ENCODE measurements at places on chromosomes 6 and 20. TPM values are rescaled to one million over a fixed set of nuclear protein-coding genes. Genes with fewer than 3 reads are reported as not detected.
A peak's percentile ranks its signal among the peaks of the same experiment; 100 is the strongest.

DNA sequence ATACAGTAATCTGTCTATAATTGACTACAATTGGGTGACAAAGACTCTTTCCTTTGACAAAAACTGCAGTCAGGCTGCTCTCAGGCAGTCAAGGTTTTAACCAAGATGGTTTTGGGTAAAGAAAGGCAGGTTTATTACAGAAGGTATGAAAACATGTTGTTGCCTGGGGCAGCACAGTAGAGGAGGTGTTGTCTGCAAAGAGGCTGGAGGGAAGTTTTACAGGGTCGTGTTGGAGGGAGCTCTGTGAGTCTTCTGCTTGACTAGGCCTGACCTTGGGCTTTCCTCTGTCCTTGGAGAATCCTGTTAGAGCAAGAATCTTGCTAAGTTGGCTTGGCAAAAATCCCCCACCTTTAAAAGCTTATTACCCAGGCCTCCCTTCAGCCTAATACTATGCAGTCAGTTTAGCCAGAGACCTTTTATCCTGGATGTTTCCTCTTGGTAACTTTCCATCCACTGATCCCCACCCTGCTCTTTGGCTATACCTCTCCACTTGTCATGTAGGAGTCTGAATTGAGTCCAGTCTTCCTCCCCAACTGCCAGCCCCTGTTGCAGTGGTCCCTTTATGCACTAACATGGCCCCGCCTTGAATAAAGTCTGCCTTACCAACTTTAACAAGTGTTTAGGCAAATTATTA lies 143.0 kb upstream of the SLC22A16 start:
- H3K27me3 ChIP-seq = no peaks in the 10 kb centered on the region
- H3K36me3 ChIP-seq = peaks cover 7% of the 10 kb centered on the region
- peaks cover 11% of the 10 kb centered on the region for H3K4me1 ChIP-seq

DNA sequence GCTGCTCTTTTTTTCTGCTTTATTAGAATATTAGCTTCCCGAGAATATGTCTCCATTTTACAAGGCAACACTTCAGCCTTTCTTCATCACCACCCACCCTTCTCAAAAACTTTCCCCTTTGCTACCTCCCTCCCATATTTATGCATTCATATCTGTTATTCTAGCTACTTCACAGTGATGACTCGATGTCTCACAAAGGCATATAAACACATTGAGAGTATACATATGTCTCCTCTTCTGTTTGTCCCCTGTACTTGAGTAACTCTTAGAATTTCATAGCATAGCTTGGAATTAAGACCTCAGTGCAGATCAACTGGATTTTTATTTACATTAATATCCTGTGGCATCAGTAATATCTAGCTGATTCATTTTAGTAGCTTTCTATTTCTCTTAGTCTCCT lies 6.5 kb downstream of the RNF144B start:
- no peak for DNase-seq
- H3K36me3 ChIP-seq = no peaks in the 10 kb centered on the region
- no peak overlapping the region for H3K27ac ChIP-seq

The CFAP61 gene
- 0.41 TPM for total RNA-seq

- DNase-seq = no peak
- H3K27ac ChIP-seq = no peak overlapping the region
- H3K27me3 ChIP-seq = no peaks in the 10 kb centered on the region
- no peaks in the 10 kb centered on the region for H3K36me3 ChIP-seq
Observed at GRCh38 chr6:146664871-146665360, 66.1 kb downstream of the ADGB start.

DNA sequence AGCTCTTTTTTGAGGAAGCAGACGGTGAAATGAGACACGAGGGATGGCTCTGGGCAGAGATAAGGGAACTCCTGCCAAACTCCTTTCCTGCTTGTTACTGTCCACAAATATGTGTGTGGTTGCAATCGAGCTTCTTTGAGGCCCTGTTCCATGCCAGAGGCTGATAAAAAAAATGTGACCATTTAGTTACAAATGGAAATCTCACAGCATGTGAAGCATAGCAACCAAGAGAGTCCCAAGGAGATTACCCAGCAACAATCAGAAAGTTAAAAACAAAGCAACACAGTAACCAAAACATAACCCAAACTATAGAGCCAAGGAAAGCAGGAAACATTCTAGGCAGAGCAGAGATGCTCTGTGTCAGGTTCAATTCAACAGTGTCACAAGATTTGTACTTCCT lies 35.4 kb upstream of the HMGN3 start:
- no peaks in the 10 kb centered on the region for H3K36me3 ChIP-seq
- no peaks in the 10 kb centered on the region for H3K4me1 ChIP-seq
- H3K27ac ChIP-seq = no peak overlapping the region

The NDUFAF4 gene
- total RNA-seq = 51.2 TPM

The HCRTR2 gene
- total RNA-seq = not detected

GRCh38 chr20:33984182-33984719 lies 9.5 kb upstream of the RALY start:
- no peaks in the 10 kb centered on the region for H3K36me3 ChIP-seq
- H3K4me1 ChIP-seq = no peaks in the 10 kb centered on the region
- H3K27me3 ChIP-seq = no peaks in the 10 kb centered on the region
- no peak overlapping the region for H3K4me3 ChIP-seq
- H3K27ac ChIP-seq = no peak overlapping the region

DNA sequence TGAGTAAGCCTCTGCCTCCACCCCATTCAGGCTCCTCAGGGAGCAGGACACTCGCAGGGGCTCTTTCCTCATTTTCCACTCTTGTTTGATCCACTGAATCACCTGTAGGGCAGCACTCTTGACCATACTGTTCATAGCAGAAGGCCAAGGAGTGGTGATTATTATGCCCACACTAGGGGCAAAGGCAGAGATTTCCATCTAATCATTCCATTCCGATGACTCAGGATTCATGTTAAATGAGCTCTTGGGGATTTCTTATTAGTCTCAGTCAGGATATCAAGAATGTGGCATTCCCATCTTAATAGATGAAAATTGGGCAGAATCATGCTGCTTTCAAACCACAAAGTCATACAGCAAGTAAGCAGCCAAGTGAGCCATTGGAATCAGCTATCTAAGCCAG lies 101.9 kb upstream of the MOCS1 start:
- H3K4me1 ChIP-seq = no peaks in the 10 kb centered on the region
- H3K27ac ChIP-seq = no peak overlapping the region
- no peaks in the 10 kb centered on the region for H3K36me3 ChIP-seq
- H3K4me3 ChIP-seq = no peak overlapping the region
- no peaks in the 10 kb centered on the region for H3K27me3 ChIP-seq
- DNase-seq = no peak

GRCh38 chr20:34375977-34376430 lies 12.9 kb downstream of the ITCH start:
- peaks cover 15% of the 10 kb centered on the region for H3K4me1 ChIP-seq
- H3K27ac ChIP-seq = no peak overlapping the region
- no peak overlapping the region for H3K4me3 ChIP-seq
- no peaks in the 10 kb centered on the region for H3K27me3 ChIP-seq
- H3K36me3 ChIP-seq = no peaks in the 10 kb centered on the region
- no peak for DNase-seq

DNA sequence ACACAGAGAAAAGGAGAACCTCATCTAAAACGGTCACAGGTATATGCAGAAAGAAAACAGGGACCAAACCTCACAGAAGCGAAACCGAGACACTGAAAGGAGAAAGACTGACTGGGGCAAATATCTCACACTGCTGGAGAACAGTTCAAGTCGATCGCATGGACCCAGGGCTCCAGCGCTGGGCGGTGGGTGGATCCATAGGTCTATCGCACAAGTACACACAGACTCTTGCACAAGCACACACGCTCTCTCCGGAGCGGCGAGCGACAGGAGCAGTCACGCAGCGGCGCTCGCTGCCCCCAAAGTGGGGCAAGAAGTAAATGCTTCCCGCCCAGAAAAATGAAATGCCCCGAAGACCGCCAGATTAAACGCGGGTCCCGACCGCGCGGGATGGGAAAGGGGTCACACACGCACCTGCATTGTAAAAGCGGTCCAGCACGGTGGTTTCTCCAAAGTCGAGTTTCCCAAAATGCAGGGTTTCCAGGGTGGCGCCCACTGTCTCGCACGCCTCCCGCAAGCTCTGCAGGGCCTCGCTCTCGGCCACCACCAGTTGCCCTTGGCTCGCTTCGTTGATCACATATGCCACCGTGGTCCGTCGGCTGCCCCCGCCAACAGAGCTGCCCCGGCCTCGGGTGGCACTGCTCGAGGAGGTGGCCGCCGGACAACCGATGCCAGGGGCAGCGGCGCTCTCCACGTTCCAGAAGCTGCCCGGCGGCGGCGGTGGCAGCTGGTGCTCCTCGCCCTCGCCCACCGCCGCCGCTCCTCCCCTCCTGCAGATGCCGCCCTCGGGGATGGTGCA lies 782 bp downstream of the MAP3K5 start:
- no peaks in the 10 kb centered on the region for H3K27me3 ChIP-seq
- peaks cover 12% of the 10 kb centered on the region for H3K4me1 ChIP-seq
- peak; percentile 89 for DNase-seq
- no peaks in the 10 kb centered on the region for H3K36me3 ChIP-seq
- H3K4me3 ChIP-seq = peak overlapping the region; percentile 71
- peak overlapping the region; percentile 98 for H3K27ac ChIP-seq

DNA sequence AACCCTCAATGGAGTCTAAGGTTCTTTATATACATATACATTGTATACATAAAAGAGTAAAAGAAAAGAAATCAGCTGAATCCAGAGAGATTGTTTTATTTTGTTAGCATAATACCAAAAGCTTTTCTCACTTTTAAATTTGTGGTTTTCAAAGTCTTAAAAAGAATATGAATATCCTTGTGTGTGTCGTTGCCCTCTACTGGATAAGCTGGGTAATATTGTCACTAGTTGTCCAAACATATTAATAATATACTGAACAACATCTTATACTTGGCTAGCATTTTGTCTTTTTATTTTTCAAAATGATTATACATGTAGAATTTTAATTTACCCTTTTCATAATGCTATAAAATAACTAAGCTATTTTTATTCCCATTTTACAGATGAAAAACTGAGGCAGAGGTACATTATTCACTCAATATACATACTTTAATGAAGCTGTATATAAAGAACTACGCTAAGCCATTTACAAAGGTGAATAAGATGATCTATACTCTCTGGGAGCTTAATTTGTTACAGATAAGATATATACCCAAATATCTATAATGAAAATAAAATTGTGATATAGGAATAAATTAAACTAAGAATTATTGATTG lies 531.7 kb downstream of the TFAP2B start:
- no peaks in the 10 kb centered on the region for H3K4me1 ChIP-seq
- no peaks in the 10 kb centered on the region for H3K27me3 ChIP-seq
- no peak overlapping the region for H3K4me3 ChIP-seq
- no peak overlapping the region for H3K27ac ChIP-seq

The TMEM74B gene
- total RNA-seq = not detected

GRCh38 chr20:3390759-3391425 lies 16.6 kb downstream of the DNAAF9 start:
- no peak for DNase-seq
- H3K4me1 ChIP-seq = no peaks in the 10 kb centered on the region
- no peaks in the 10 kb centered on the region for H3K36me3 ChIP-seq
- H3K4me3 ChIP-seq = no peak overlapping the region
- H3K27me3 ChIP-seq = no peaks in the 10 kb centered on the region

DNA sequence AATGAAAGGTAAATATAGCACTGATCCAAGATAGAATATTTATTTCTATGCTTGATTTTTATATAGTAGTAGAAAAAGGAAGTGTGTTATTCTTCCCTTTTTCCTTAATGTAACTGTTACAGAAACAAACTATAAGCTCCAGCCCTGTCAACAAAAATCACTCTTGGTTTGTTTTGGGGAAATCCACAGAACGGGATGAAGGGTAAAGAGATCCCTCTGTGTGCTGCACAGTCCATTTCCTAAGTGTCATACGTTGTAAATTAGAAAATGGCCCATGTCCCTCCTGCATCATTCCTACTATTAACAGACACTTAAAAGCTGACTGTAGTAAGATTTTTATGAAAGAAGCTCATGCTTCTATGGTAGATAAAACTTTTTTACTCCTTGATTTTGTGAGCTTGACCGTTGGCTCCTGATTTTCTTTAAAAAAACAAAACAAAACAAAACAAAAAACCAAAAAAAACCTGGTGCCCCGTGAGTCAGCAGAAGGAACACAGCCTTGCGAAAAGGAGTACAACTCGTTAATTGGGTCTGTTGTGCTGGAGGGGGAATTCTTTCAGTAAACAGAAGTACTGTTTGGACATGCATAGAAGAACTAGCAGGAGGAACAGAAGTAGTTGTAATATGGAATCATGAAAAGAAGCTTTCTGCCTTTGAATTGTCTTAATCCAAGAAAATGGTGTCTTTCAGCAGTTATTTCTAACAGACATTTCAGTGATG lies 67.5 kb downstream of the RTN4IP1 start:
- DNase-seq = no peak
- H3K27ac ChIP-seq = no peak overlapping the region
- no peaks in the 10 kb centered on the region for H3K36me3 ChIP-seq

The ZNF341 gene
- total RNA-seq = 5.0 TPM

The RAET1E gene
- not detected for total RNA-seq
